Cardiac fibroblast (primary cell): ENCODE measurements at places on chromosomes 7 and 10.
A peak's percentile ranks its signal among the peaks of the same experiment; 100 is the strongest.

GRCh38 chr7:79553811-79554555 lies 100.5 kb upstream of the MAGI2 start:
- peak; percentile 28 for DNase-seq

DNA sequence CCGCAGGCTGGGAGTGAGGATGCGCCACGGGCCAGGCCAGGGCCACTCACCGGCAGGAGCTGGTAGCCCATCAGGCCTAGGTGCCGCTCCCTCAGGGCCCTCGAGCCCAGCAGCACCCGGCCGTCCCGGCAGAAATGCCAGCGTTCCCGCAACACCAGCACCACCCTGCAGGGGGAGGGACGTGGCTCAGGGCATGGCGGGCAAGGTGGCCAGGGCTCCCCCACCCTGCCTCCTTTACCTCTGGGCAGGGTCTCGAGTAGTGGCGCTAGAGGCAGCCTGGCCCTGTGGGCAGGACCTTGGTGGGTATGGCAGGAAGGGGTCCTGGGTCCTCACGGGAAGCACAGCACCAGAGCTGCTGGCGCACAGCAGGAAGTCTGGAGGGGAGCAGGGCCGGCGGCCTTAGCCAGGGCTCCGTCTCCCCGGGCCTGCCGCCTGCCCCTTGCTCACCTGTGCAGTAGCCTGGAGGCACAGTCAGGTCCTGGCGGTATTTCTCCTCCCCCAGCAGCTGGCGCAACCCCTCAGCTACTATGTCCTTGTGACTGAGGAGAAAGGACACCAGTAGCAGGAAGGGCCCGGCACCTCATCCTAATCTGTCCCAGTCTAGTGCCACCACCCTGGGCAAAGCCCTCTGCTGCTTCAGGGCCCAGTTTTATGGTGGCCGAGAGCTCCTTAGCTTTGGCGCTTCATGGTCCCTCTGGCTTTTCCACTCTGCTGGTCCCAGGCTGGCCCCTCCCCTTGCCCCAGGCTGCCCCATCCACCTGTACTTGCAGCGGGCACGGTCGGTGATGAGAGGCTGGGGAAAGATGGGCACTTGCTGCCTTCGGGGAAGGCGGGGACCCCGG lies 3.5 kb downstream of the FASTK start:
- DNase-seq = no peak

DNA sequence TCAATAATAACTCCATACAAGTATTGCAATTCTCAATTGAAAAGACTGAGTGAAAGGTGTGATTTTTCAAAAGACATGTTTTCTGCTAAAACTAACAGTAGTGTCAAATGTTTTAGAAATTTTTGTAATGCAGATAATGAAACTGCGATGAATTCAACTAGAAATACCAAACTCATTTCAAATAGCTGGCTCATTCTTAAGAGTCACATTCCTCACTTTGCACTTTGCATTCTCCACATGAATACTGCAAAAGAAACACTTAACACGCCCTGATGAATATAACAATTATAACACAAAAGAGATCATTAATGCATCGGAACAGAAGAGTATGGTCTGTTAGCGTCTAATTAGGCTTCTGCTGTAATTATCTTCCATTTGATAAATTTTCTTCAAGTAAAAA lies 15.5 kb upstream of the TSPAN12 start:
- no peak for DNase-seq

- peak; percentile 11 for DNase-seq
Measured at GRCh38 chr10:74419958-74420375, 268.9 kb downstream of the ADK start.

DNA sequence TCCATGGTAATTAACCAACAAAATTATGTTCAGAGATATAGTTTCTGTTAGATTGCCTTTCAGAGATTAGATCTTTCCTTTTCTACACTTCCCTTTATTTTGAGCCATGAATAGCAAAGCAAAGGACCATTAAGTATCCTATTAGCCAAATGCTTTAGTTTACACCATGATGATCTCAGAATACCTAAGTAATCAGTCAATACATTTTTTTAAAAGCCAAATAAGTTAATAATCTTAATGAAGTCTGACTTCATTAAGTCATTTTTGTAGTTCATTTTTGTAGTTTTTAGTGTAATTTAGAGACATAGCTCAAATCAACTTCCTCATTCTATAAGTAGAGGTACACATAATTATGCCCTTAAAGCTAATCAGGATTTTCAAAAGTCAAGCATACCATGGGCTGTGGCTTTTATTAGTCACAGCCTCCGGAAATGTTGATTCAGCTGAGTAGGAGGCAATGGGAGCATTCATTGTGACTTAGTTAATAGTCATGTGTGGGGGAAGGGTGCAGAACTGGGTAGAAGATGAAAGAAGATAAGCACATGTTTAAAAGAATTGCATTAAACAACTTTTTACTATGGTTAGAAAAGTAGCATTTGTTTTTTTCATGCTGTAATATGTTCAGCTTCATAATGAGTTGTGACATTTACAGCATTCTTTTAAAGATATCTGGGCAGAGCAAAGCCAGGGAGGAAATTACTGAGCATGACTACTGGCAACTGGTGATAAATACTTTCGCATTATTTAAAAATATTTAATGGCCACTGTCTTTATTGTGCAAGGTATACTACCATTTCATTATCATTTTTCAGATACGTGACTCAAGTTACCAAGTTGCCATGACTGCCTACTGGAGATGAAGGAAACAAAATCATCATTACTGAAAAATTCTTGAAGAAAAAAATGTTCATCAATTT lies 57.3 kb upstream of the CCDC71L start:
- peak; percentile 97 for DNase-seq

DNA sequence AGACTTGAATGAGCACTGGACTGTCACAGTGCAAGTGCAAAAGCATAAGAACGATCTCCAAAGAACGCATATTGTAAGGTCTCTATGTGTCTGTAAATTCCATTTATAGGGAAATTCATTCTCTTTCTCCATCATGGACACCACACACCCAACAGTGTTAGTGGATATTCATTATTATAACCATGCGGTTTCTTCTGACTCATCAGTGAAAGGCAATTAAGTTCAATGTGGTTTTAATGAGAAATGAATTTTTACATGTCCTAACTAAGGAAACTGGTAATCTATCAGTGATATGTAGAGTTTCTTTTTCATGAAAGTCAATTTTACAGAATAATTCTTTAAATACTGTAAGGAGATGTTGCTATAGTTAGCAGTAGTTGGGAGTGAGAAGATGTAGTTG lies 25.9 kb downstream of the GIMAP8 start:
- no peak for DNase-seq

DNA sequence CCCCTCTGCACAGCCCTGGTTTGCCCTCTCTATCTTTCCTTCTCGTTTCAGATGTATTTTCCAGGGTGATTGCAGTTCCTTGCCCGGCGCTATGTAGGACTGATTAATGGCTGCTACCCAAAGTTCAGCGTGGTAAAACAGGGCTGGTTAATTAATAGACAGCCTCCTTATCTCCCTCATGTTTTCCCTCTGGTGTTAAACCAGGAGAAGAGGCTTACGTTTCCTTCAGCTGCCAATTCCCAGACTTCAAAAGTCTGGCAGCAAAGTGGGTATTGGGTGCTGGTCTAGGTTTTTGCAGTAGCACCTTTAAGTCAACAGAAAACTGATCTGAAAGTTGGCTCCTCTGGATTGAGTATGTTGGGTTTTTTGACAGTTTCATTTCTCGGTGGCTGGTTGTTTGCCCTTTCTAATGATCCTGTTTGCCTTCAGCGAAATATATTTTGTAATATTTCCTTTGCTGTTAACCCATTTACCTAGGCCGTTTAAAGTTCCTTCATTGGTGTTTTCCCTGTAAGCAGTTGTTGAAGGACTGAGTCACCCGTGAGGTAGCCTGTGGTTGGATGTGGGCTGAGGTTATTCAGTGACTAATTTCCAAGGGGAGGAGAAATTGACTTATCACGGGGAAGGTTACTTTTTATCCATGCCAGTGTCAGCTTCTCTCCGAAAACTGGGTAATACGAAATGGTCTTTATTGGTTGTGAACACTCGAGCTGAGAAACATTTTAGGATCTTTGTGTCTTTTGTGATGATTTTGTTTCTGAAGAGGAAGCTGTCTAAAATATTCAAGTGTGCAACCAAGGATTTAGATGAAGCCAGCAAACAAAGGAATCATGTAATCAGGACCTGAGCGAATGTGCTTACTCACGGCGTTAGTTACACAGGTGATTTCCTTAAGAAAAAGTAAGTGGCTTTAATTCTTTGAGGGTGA lies 257.2 kb downstream of the KIAA1217 start:
- DNase-seq = peak; percentile 79

DNA sequence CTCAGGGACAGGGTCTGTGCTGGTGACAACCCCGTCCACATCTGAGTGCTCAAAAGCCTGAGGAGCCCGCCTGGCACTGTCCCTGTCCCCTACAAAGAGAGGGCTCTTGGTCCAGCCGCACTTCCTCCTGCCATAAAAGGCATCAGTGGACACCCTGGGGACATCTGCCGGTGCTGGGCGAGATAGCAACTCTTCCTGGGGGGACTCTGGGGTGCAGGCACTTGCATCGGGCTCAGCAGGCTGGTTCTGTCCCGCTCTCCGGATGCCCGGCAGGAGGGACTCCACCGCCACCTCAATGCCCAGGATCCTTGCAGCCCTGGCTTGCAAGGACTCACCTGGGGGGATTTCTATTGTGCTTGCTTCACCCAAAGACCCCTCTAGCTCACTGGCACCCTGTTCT lies 32.8 kb downstream of the JCAD start:
- no peak for DNase-seq

DNA sequence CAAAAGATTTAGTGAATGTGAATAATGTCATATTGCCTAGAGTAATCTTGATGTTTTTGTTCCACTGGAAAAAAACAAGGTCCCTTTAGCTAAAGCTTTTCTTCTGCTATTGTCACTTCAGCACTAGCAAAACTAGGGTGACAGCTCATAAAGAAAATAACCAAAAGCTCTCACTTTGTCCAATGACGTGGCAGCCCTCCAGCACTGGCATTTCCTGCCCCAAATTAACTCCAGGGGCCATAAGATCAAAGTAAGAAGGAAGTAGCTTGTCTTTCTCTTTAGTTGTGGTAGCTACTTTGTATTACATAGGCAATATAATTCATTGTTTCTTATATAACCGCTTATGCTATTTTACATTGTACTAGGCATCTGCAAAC lies 47.3 kb downstream of the LRRN3 start:
- DNase-seq = peak; percentile 74

DNA sequence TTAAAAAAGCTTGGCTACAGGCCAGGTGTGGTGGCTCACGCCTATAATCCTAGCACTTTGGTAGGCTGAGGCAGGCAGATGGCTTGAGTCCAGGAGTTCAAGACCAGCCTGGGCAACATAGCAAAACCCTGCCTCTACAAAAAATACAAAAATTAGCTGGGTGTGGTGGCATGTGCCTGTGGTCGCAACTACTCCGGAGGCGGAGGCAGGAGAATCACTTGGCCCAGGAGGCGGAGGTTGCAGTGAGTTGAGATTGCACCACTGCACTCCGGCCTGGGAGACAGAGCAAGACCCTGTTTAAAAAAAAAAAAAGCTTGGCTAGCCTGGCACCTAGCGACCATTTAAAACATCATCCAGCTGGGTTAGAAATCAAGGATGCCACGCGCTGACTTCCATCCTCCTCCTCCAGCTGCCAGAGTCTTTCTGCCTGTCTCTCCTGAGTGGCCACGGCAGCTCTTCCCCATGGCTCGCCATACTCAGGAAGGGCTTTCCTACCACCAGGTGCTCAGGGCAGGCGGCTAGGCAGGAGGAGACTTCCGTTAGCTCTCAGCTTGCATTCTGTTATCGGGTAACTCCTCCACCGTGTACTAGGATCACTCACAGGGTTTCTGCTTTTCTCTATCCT lies 45.0 kb downstream of the DENND2A start:
- peak; percentile 35 for DNase-seq

DNA sequence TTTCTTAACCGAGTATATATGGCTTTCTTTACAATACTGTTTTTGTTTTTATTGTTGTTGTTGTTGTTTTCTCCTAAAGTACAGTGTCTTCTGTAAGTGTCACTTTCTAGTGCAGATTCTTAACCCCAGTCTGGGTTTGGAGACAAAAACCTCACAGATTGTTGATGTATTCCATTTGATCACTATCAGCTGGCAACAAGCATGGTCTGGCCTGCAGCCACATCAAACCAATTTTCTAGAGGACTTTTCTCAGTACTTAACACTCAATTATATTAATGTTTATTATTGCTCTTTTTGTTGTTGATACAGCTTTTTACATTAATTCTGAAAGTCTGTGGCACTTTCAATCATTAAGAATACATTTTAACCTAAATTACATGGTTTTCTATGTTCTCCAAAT lies 17.1 kb downstream of the LRRN3 start:
- DNase-seq = no peak

DNA sequence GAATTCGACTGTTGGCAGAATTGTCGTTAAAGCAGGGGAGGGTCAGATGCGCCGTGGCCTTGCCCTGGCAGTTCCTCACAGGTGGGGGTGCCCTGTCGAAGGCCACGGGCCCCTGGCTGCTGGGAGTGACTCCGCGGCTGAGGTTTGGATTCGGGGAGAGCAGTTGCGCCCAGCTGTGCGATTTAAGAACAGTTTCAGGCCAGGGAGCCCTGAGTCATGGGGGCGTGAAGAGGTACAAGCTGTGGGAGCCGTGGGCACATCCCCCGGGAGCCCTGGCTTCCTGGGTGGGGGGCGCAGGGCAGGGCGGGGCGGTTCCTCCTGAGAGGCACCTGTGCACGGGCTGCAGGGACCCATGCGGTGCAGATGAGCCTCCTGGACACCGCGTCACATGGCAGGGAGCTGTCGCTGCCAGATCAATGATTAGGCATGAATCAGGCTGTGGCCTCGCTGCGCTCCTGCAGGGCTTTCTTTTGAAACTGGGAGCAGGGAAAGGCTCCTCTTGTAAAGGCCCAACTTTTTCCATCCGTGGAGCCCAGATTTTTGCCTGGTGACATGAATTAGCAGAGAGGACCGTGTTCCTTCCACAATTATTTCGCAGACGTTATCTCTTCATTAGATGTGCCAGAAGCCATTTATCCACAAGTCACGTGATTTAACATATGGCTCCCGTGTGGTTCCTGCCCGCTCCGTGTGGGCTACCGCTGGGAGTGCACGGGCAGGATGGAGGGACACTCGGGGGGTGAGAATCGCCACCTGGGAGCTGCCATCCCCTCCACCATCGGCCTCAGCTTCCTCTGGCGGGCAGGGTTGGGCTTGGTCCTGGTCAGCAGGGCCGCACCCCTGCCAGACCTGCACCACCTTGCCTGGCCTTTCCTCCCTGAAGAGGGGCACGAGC lies 918 bp downstream of the PWWP2B start:
- DNase-seq = peak; percentile 39

- peak; percentile 75 for DNase-seq
Measured at GRCh38 chr10:19811540-19811939, 4.7 kb upstream of the PLXDC2 start.

DNA sequence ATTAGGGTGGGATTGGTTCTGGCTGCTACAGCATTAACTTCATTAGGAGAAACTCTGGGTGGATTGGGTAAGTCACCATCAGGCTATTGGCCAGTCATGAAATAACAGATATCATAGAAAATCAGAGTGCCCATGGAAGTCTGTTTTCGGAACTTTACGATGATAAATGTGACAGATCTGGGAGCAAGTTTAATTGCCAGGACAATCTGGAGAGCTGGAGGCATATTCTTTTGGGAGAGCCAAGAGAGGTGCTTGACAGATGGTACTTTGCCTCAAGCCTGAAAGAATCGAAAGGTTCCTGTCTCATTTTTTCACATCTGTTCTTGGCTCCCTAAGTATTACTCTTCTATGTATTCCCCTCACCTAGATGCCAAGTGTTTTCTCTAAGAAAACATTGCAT lies 369.9 kb downstream of the CNTNAP2 start:
- no peak for DNase-seq

- DNase-seq = peak; percentile 57
Measured at GRCh38 chr10:91462423-91462822, 52.3 kb downstream of the HECTD2 start.

GRCh38 chr7:92456236-92456635 lies 9.0 kb downstream of the GATAD1 start:
- peak; percentile 25 for DNase-seq
